ENCODE measurements at places on chromosomes 12 and 14.

DNA sequence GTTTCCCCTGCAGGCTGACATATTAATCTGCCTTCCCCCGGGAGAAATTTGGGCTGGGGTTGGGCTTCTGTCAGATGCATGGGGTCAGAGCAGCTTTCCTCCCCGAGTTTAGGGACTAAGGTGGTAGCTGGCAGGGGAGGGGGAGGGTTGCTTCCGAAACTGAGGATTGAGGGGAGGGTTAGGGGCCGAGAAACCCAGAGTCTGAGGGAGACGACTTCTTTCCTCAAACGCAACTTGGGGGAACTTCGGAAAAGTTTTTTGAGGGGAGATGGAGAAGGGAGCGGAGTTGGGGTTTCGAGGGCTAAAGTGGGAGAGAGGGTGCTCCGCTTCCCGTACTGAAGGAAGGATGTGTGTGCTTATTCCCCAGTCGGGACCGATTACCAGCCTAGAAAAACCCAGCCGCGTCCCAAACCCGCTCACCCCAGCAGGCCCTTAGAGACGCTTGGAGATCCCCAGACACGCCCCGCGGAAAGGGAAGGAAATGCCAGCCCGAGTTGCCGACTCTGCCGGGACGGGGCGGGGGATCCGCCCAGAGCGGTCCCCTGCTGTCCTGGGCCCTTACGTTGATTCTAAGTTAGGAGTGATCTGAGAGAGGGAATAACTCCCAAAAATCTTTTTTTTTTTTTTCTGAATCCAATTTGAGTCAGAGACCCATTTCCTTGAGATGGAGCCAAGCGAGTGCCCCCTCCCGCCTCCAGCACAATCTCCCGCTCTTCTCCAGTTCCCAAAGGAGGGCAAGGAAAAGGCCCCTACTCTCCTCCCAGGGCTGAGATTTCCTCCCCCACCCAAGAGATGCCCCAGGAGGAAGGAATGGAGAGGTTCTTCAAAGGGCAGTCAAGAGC is 61.9 kb downstream of the SMUG1 start:
- peak; percentile 76 for DNase-seq

DNA sequence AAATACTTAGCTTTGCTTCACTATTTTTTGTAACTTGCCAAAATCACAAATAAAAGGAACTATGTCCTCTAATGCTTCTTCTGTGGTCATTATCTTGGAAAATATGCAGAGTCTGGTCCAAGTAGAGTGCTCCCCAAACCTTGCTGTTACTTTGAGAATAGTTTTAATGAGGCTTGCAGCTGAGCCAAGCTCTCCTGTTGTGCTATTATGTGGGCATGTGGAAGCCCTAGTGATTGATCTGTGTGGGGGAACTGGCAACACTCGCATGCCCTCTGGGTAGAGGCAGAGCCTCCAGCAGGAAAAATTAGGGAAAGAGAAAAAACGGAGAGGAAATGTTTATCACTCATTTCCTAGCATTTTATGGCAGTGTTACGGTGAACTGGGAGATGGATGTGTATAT is 473.1 kb downstream of the EGLN3 start:
- no peak for DNase-seq

GRCh38 chr14:87060405-87060804 is 932.6 kb downstream of the GALC start:
- peak; percentile 68 for DNase-seq

DNA sequence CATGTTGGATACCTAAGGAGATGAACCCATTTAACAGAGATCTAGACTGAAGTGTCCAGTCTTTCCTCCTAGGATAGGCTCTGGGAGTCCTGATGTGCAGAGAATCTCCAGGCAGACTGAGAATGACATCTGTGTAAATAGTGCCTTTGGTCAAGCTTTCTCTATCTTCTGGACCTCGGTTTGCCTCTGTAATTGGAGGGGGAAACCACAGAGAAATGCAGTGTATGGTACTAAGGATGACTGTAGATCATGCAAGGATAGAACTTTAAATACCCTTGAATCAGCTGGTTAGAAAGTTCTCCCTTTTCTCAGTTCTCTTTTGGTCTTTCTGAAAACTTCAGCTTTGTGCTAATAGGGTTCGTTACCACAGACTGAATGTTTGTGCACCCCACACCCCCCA is 112.2 kb downstream of the PTPN11 start:
- no peak for DNase-seq

DNA sequence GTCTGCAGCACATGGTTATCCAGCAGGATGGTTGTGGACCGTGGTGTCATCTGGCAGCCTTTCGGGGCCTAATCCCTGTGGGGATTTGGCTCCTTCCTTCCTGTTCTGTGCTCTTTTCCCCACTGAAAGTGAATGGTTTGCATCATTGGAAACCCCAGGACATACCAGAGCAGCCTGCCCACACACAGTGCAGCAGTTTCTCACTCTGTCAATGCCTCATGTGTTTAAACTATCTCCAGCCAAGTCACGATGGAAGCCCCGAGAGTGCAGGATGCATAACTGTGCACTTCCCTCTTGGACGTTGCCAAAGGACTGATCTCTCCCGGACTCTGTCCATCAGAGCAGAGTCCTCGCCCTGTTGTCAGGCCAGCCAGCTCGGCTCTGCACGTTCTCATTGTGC is 29.0 kb upstream of the AMN start:
- DNase-seq, result peak; percentile 94

- DNase-seq, result peak; percentile 49
Observed at GRCh38 chr12:27013611-27014084, 536 bp downstream of the TM7SF3 start.

- DNase-seq, result no peak
Observed at GRCh38 chr12:120817559-120818330, 86.4 kb downstream of the SPPL3 start.

DNA sequence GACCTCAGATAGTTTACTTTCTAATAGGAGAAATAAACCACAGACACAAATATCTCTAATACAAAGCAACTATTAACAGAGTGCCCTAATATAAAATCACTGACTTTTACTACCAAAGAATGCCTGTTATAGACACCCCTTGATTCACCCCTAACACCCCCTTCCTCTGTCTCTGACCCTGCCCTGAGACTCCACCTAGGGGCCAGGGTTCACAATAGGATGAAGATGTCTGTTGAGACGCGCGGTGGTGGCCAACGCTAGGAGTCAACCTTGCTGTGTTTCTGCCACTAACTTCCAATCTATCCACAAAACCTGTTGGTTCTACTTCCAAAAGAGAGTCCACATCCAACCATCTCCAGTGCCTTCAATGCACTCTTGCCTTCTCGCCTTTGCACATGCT is 10.9 kb upstream of the TC2N start:
- DNase-seq, result no peak

DNA sequence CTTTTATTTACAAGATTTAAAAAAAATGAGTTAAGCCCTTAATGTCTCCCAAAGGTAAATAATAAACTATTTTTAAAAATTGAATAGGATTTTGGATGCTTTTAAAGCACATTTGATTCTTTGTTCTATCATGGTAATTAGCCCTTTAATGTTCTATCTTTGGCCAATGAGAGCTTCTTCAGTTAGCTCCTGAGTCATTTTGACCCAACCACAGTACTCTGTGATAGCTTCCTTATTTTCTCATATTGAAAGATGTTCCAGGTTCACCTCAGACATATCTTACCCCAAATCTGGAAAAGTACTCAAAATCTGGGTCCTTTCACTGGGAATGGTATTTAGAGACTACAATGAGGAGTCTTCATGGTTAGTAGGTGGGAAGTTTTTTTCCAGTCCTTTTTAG is 98.0 kb downstream of the MYRFL start:
- DNase-seq, result no peak

DNA sequence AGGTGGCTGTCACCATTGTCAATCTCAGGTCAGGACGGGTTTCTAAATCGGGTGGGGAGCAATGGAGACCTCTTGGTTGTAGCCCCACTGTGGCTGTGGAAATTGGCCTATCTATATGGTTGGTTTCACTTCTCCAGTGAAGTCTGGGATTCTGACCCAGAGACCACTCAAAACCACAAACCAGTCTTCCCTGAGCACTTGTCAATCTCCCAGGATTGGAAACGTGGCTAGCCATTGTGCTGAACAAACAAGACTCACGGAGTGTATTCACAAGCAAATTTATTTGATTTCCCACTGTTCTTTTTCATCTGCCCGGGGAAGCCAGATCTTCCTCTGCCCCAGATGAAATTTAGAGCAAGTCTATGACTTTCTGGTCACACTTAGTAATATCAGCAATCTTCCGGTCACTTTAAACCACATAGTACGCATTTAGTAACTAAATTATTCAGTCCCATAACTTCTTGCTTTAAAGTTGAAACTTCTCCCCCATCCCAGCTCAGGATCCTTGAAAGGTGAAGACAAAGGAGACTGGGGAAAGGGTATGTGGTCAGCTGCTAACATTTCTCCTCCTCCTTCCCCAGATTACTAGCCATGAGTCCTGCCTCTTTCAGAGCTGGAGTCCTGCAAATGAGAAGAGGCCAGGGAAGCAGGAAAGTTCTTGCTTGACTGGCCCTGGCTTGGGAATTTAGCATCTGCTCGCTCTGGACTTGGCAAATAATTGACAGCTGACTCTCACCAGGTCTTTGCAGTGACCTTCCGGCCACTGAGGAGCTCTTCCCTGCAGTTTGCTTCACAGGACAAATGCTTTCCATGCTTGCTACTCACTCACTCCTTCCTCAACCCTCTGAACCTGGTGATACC is 123.2 kb upstream of the MAX start:
- DNase-seq, result no peak

GRCh38 chr14:22886500-22887259 is 3.7 kb downstream of the REM2 start:
- DNase-seq, result peak; percentile 70

All from muscle of leg (tissue), 16 donors.